IMR-90 (cell line): ENCODE measurements at places on chromosomes 3 and 15.

DNA sequence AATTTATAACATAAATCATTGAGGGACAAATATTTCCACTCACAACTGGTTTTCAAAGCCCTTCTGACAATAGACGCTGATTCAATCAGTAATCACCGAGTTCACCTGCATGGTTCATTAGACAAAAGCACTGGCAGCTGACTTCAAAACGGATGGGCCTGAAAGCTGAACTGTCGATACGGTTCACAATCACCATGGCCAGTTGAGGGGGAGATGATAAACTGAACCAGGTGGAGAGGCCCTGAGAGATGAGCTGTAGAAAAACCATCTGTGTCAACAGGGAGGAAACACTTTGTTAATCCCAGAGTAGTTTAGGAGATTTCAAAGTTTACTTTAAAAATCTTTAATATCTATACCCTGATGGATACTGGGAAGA, 75.0 kb downstream of the PEX5L start:
- no peak for DNase-seq

GRCh38 chr3:128931046-128931445, 51.6 kb downstream of the ACAD9 start:
- no peak for DNase-seq

- DNase-seq: no peak
Observed at GRCh38 chr3:104715972-104716371, 650.7 kb upstream of the ALCAM start.

- DNase-seq: no peak
Observed at GRCh38 chr3:148957586-148957985, 33.8 kb upstream of the GYG1 start.

- DNase-seq: peak; percentile 28
Observed at GRCh38 chr3:44058022-44058867, 183.4 kb upstream of the TOPAZ1 start.

DNA sequence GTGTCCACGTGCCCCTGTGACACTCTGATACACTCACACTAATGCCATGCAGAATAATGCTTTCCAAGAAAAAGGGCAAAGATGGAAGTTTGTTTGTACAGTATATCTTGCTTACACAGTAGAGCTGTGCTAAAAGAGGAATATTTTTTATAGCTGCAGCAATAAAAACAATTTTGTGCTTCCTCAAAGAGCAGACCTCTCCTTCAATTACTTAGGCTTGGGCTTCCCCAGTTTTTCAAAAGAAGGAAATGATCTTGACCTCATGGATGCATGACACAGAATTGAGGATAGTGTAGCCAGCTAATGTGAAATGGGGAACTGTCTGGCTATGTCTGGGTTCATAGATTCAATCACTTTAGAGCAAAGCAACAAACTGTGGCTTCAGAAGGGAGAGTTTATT, 137.4 kb downstream of the STT3B start:
- DNase-seq: no peak
